ENCODE measurements at places on chromosomes 13 and 19.

DNA sequence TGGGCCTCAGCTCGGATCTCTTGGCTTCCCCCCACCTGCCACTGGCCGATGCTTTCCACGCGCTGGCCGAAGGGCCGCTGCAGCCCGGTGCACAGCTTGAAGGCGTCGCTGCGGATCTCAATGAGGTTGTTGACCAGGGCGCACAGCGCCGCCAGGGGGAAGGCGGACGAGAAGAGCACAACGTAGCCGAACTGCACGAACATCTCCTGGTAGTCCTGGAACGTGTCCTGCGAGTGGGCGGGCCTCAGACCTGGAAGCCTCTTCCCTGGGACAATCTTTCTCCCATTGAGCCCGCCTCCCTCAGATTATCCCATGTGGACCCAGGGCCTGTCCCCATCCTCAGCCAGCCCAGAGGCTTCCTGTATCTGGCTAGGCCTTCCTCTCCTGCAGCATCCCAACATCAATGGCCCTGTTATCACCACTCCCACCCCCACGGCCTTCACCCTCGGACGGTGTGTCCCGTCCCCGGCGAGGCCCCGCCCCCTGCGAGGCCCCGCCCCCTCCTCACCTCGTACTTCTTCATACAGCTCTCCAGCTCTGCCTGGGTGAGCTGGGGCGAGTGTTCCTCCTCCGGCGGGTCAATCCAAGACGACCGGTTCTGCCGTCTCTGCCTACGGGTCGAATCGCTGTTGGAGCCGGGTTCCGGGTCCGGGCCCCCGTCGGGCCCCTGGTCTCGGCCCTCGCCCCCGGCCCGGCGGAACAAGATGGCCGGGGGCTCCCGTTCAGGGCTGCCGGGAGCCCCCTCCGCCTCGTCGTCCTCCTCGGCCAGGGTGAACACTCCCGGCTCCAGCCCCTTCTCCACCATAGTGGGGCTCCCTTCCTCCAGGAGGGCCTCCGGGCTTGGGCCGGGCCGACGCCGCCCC is 6.8 kb downstream of the ANO8 start:
- no peak for DNase-seq

DNA sequence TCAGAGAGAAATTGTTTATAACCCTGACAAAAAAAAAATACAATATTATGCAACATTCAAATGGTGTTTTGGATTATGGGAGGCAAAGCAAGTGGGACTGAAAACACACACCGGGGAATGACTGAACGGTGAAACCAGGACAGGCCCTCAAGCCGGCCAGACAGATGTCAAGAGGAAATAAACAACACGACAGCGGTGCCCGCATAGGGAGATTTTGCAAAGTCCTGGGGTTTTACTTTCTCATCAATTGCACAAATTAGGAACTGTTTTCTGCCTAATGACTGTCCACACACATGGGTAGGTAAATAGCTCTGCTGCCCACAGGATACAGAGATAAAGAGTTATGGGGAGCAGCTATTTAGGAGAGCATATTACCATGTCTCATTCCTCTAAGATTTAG is 134.5 kb downstream of the IRS2 start:
- DNase-seq = no peak

DNA sequence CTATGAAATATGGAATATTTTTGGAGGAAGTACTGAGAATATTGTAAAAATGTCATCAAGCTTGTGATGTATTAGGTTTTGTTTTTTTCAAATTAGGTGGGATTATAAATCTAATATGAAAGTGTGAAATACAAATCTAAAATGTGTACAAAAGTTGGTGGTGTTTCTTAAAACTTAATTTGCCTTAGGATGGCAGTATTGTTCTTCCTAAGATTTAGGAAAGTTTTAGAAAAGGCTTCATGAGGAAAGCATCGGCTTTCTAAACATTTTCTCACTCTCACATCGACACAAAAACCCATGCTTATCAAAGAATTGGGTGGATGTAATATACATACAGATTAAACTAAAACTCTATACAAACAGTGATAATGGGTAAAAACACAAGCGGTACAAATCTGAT is 972.0 kb upstream of the PCDH20 start:
- DNase-seq = no peak

DNA sequence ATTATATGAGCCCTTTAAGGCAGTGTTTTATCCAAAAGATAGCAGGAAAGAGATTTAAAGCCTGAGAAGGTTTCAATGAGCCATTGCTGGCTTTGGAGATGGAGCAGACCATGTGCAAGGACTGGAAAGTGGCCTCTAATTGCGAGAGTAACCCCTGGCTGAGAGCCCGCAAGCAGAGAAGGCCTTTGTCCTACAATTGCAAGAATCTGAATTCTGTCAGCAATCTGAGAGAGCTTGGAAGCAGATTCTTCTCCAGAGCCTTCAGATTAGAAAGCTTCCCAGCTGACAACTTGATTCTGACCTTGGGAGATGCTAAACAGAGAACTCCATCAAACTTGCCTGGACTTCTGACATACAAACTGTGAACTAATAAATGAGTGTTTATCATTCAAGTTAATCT is 528.7 kb upstream of the KLF12 start:
- peak; percentile 18 for DNase-seq

- no peak for DNase-seq
Observed at GRCh38 chr19:3470500-3471128, 9.7 kb downstream of the SMIM24 start.

DNA sequence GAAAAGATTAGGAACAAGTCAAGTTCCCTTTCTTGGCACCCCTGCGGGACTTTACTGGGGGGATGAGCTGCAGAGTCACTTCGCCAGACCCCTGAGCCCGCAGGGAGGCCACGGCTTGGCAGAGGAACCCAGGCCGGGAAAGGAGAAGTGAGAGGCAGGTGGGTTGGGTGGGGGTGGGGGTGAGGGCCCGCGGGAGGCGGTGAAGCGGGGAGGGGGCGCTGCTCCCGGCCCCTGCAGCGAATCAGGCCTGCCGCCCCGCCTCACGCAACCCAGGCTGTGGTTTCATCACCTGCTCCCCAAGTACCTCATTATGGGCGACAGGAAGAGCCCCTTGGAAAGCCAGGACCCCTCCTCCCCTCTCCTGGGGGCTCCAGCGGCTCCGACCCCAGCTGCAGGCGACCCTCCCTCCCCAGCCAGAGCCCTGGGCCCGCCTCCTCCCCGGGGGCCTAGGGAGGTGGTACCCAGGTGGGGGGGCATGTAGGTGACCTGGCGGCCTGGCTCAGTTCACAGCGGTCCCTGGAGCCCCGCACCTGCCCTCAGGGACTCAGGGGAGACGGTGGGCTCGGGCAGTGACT is 9.5 kb downstream of the MEF2B start:
- no peak for DNase-seq

DNA sequence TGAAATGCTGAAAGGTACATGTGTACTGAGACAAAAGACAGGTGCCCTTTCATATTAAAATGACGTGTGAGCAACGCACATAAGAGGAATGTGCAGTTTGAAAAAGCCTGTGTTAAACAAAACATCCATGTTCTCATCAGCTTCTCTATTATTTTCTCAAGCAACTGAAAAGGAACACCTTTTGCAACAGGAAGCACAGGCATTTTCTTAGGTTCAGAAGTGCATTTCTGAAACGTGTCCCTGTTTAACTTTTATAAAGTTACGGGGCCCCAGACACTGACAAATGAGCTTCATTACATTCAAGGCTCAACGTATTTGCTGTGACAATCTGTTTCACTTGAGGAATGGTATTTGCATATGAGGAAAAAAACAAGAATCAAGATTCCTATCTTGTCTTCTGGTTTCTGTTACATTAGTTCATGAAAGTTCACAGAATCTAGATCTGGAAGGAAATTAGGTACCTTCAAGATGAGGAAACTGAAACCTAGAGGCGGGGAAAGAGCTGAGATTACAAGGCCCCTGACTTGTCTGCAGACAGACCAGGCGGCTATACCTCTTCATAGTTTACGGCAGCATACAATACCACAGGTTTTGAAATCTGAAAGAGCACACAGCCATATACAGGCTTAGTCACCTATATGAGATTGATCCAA is 431.7 kb downstream of the KLF12 start:
- no peak for DNase-seq

DNA sequence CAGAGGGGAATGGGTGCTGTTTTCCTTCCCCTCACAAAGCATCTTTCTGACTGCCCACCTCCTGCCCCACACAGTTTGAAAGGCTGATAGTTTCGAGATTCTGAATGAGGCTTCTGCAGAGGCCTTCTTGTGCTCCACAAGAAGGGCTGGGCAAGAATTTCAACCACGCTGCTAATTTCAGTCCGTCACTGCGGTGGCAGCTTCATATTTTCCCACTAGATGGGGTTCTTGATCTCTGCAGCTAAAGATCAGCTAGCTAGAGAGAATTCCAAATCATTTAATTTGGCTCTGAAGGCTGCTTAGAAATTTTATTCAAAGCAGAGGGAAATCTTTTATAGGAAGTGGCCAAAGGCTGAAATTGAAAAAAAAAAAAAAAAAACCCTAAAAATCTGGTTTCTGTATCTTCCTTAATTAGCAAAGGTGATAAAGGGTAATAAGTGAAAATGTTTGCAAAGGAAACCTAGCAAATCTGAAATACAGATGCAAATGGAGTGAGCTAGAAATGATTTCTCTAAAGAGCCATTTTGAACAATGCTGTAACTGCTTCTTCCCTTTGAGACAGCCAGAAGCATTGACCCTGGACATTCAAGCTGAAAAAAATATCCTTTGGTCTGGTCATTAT is 38.0 kb upstream of the C13orf42 start:
- DNase-seq = peak; percentile 52

- no peak for DNase-seq
Observed at GRCh38 chr19:33780251-33780650, 16.4 kb upstream of the KCTD15 start.

GRCh38 chr19:55085923-55086715 is 10.4 kb downstream of the EPS8L1 start:
- DNase-seq = no peak

GRCh38 chr13:34507630-34508029 is 434.4 kb upstream of the NBEA start:
- no peak for DNase-seq

DNA sequence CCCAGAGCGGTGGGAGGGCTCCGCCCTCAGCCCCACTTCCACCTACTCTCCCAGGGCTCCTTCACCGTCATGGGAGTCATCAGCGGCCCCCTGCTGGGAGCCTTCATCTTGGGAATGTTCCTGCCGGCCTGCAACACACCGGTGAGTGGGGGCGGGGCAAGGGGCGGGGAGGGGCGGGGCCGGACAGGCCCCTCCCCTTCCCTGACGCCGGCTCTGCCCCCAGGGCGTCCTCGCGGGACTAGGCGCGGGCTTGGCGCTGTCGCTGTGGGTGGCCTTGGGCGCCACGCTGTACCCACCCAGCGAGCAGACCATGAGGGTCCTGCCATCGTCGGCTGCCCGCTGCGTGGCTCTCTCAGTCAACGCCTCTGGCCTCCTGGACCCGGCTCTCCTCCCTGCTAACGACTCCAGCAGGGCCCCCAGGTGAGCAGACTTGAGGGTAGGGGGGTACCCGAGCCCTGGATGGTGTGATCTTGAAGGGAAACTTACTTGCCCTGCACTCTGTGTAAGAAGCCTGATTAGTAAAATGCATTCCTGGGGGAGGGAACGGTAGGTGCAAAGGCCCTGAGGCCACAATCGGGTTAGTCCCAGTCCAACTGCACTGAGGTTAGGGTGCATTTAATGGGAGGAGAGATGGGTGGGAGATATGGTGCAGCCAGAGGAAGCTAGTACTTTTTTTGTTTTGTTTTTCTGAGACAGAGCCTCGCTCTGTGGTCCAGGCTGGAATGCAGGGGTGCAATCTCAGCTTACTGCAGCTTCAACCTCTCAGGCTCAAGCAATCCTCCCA is 12.1 kb downstream of the SLC5A5 start:
- no peak for DNase-seq

DNA sequence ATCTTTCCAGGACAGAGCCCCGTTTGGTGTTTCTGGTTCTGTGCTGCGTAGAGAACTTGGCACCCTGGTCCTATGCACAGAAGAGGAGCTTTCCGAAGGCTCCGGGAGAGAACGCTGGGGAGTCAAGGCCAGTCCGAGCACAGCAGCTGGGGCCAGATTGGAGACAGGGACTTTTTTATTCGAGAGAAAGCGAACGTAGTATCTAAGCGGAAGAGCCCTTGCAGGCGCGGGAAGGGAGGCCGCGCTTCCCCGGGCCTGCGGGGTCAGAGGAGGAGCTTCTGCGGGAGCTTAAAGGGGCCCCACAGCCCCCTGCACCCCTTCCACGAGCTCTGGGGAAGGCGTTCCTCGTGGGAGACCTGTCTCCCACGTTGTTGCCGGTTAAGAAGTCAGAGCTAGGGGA is 48.6 kb upstream of the ARHGEF7 start:
- DNase-seq = no peak

- DNase-seq = no peak
Observed at GRCh38 chr13:114124921-114125320, 7.5 kb downstream of the RASA3 start.

- no peak for DNase-seq
Observed at GRCh38 chr19:55212447-55212846, 3.1 kb upstream of the PTPRH start.

DNA sequence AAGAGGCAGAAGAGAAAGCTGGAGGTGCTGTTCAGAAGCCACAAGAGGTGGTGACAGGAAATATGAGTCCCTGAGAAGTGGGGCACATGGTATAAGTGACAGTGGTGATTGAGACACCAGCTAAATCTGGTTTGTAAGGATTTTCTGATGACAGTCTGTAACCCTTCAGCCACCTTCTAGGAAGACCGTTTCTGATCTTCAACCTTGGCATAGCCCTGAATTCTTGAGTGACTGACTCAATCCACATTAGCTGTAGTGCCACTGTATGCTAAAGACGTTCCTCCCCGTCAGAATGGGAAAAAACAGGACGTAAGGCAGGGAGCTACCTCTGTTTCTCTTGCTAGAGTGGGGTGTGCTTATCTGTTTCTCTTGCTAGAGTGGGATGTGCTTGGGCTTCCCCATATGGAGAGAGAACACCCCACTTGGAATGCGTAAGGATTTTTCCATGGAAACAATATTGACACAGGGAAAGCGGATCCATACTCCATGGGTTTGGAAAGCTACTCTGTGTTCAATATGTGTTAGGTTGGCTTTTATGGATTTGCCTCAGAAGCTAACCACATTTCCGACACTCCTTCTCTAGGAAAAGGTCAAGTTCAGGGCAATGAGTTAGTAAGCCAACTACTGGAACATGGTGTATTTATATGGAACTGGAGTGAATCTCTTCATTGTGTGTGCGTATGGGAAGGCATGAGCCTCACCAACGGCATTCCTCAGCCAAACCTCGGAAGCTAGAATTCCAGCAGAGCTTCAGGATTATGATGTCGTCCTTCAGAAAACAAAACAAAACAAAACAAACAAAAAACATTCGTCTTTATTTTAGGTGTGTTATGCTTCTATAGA is 948.8 kb upstream of the SLC10A2 start:
- no peak for DNase-seq

DNA sequence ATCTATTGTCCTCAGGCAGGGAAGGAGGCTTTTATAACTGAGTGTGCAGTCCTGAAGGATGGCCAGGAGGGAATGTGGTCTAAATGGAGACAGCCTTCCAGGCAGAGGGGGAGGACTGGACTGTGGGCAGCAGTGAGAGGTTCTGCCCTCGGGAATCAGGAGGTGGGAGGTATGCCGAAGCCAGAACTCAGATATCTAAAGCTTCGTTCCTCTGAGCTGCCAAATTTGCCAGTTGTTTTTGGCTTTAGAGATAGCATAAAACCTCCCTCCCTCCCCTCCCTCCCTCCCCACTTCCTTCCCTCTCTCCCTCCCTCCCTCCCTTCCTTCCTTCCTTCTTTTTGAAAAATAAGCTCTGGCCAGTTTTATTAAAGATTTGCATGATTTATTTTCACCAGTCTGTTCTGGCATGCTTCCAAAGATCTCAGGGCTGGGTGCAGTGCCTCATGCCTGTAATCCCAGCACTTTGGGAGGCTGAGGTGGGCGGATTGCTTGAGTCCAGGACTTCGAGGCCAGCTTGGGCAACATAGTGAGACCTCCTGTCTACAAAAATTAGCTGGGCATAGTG is 2.4 kb downstream of the MEDAG start:
- DNase-seq = no peak

Data from left renal pelvis (tissue), 4 donors.